ENCODE measurements at places on chromosomes 5 and 9.

- DNase-seq, result no peak
Measured at GRCh38 chr5:35430381-35431162, 187.1 kb upstream of the SPEF2 start.

- no peak for DNase-seq
Measured at GRCh38 chr5:131854134-131854533, 57.3 kb upstream of the FNIP1 start.

- DNase-seq, result no peak
Measured at GRCh38 chr5:76487821-76488220, 84.7 kb downstream of the IQGAP2 start.

- no peak for DNase-seq
Measured at GRCh38 chr5:125408448-125409233, 662.2 kb upstream of the ZNF608 start.

- DNase-seq, result no peak
Measured at GRCh38 chr5:134174841-134175839, 1.6 kb downstream of the SKP1 start.

DNA sequence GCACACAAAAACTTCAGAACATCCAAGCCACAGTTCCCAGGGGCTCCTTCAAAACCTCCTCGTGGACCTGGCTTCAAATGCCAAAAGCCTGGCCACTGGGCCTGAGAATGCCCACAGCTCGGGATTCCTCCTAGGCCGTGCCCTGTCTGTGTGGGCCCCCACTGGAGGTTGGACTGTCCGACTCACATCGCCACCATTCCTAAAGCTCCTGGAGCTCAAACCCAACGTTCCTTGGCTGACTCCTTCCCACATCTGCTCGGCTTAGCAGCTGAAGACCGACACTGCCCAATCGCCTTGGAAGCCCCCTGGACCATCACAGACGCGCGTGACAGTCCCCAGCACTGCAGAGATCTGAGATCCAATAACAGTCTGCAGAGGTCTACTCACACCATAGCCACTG lies 7.7 kb downstream of the SIT1 start:
- no peak for DNase-seq

- DNase-seq, result no peak
Measured at GRCh38 chr5:151424892-151425523, 22.4 kb upstream of the SLC36A1 start.

DNA sequence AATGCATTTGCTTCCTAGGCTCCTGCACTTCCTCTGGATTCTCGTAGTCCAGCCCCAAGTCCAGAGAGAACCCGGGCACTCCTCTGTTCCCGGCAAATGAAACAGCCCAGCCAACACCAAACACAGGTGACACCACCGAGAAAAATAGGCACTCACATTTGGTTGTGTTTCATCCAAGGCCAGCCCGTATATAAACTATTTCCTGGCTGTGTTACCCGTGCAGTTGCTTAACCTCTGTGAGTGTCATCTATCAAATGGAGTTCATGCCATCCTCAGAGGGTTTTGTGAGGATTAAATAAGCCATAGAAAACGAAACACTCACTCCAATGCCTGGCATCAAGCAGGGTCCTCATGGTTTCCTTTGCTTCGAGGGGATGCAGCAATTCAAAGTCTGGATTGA lies 115.2 kb downstream of the BOD1 start:
- no peak for DNase-seq

DNA sequence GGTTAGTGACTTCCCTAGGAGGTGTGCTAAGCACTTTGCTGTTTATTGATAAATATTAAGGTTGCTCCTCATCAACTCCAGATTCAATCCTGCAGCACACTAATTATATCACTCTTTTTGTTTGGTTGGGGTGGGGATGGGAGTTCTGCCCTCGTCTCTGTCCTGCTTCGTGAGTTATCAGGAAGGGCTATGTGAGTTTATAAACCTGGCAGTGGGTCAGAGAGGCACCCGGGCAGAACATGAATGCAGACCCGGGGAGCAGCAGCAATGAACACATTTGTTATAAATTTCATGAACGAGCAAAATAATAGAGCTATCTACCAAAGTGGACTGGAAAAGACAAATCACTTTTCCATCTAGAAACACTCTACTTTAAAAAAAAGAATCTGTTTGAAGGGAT lies 125.5 kb upstream of the WWC1 start:
- DNase-seq, result no peak

GRCh38 chr9:21789541-21790037 lies 12.8 kb upstream of the MTAP start:
- no peak for DNase-seq

GRCh38 chr9:108382310-108382709 lies 473.5 kb downstream of the ACTL7B start:
- no peak for DNase-seq

DNA sequence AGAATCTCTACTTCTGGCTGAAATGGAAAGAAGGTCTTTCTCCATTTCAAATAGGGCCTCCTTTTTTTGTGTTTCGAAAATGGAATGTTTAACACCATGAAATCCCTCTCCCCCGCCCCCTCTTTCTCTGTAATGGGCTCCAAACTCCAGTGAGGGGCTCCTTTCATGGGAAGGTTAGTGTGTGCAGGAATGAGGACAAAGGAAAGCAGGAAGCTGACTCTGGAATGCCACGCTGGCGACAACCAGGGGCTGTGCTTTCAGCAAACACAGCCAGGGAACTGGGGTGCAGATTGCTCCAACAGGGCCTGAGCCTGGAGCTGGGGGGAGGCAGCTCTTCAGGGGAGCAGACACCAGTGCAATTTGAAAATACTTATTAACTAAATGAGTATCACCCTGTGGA lies 82.8 kb downstream of the CRB2 start:
- no peak for DNase-seq
